GM23338 (cell line): ENCODE measurements at places on chromosomes 12 and 14. TPM values are rescaled to one million over a fixed set of nuclear protein-coding genes. Genes with fewer than 3 reads are reported as not detected.

The ABCC9 gene
- total RNA-seq = 0.04 TPM in 1 of 2 replicates, not detected in the other

DNA sequence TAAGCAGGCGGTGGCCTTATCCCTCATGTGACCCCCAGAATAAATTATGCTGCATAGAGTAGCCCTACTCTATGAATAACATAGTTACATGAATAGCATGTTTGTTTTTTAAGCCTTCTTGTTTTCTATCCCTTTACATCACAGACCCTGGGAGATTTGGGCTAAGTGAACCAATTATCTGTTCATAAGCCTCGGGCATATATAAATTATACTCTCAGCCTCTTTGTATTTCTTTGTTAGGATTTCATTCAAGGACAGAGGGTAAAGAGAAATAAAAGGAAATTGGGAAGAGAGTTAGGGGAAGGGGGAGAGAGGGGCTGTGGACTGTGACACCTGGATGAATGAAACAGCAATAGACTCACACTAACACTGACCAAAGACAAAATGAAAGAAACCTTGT, 35.3 kb upstream of the RTRAF start:
- DNase-seq = no peak

DNA sequence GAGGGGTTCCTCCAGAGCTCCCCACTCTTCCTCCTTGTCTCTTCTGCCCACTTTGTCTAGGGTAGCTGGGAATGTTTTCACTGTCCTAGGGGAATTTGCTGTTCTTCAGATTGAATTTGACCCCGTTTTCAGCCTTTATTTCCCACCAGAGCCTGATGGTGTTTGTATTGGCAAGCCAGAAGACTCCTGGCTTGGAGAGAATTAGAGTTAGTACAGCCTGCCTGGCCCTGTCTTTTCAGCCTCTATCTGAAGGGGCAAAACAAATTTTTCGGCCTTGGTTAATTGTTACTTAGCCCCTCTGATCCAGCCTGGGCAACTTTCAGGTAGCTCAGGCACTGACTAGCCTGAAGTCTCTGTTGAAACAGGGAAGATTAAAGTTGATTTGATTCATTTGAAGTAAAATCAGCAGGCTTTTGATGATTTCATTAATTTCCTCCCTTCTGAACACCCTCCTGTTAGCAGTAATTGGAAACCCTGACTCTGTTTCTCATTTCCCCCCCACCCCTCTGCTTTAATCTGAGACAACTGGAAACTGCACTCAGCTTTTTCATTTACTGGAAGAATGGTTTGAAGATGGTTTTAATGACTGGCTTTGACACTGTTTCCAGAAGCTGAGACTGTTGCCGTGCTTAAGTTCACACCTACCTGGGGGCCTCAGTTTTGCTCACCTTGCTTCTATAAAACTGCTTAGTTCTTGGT, 63.3 kb downstream of the SUSD6 start:
- DNase-seq = no peak

The OTX2 gene
- total RNA-seq = 21.2 and 23.9 TPM in 2 replicates

DNA sequence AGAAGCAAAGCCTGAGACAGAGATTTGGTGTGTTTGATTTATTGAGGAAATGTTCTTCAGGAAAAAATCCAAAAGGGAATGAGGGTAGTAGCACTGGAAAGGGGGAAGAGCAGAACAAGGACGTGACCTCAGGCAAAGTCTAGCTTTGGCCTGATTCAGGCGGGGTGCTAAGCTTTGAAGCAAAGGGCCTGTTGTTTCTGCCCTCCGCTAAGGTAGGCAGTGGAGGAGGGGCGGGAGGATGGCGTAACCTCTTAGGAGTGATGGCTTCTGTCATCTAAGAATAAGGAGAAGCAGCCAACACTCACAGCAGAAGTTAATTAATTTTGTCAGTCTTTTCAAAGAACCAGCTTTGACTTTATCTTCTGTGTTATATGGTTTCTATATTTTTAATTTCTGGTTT, 20.4 kb downstream of the ABHD12B start:
- DNase-seq = peak; percentile 77
